ENCODE measurements at places on chromosomes 11 and 22.

DNA sequence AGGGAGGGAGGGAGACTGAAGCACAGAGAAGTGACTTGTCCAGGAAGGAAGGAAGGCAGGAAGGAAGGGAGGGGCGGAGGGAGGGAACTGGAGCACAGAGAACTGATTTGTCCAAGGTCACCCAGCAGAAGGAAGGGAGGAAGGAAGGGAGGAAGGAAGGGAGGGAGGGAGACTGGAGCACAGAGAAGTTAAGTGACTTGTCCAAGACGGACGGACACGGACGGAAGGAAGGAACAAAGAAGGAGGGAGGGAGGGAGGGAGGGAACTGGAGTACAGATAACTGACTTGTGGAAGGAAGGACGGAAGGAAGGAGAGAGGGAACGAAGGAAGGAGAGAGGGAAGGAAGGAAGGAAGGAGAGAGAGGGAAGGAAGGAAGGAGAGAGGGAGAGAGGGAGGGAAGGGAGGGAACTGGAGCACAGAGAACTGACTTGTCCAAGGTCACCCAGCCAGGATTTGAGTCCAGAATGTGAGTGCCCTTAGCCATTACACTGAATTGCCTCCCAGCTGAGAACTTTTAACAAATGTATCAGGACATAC, 1.5 kb downstream of the SLC35F2 start:
- no peak for DNase-seq

- DNase-seq: peak; percentile 2
These were observed 79.9 kb downstream of the WNT7B start for GRCh38 chr22:45896964-45897538.

DNA sequence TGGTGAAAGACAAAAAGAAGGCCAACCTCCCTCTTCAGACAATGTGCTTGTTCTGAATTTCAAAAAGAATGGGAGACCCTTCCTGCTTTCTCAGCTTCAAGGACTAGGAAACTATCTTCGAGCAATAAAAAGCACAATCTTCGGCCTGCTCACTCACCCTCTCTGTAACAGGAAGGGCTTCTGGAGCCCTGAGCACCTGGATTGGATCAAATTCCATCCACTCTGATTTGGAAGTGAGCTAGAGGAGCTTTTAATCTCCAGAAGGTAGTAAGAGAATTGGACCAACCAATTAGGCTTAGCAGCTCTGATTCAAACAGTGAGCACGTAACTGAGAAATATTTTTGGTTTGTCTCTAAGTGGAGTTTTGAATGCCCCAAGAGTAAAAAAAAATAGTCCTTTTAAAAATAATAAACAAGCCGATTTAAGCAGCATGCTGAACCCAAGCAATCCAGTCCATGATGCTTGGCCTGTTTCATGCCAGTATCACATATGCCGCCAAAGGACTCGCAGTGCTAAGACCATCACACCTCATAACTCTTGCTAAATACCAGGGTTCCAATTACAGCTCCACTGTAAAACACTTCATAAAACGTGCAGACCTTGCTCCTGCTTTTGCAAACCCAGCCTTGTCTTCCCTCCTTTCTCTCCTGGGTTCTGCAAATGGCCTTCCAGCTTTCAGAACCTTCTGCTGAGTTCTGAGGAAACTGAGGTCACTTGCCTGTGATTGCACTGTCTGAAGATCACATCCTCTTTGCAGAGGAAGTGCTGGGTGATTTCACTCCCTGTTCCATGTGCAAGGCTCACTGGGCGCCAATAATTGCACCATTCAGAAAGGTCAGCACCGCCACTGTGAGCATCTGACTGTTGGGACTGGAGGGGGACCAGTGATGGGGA, 74.4 kb downstream of the SLC1A2 start:
- DNase-seq: no peak

DNA sequence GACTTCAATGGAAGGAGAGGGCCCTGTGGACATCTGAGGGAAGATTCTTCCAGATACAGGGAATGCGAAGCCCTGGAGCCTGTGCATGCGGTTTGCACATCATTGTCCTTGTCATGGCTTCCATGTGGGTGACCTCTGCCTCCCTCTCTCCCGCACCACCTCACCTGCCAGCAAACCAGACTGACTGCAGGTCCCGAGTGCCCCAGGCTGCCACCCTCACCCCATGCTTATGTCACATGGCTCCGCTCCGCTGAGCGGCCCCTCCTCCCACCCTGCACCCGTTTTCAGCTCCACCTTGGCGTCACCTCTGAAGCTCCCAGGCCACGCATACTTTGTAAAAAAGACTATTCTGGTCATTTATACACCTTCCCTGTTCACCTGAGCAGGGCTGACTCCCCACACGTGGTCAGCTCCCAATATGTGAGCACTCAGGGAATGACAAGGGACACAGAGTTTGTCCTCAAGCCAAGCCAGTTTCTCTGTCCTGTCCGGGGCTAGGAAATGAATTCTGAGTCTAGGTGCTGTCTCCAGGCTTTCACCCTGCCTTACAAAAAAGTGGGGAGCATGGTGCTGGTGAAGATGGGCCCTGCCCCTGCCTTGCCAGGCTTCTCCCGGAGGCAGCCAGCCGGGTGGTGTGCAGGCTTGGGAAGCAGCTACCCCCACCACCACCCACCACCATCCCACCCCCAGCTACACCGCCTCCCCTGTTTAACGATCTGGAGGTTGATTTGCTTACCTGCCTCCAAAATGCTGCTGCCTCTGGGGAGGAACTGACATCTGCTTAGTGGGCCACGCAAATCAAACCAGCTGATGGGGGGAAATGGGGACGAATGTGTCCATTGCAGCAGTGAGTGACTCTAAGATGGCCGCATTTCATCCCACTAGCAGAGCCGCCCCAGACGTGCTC, 32.7 kb downstream of the FAM83F start:
- no peak for DNase-seq

DNA sequence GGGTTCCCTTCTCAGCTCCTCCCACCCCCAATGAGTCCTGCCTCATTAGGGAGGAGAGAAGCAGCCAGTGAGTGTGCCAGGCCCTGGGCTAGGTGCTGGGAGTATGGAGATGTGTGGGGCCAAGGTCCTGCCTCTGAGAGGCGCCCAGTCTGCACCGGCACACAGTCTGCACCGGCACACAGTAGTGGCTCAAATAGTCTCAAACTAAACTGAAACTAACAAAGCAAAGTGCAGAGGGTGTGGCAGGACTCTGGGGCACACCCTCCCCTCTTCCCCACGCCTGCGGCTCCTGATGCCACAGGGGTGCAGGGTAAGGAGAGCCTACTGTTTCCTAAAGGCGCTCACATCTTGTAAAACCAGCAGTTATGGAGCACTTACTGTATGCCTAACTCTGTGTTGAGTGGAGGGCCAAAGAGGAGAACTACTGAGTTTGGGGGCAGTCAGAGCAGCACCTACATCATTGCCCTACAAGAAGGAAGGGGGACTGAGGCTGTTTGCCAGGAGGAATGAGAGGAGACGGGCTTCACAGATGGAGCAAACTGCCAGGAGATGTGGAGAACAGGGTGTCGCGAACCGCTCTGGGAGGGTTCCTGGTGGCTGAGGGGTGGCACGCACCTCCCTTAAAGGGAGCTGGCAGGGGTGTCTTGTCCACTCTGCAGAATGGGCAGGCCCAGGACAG, 939 bp upstream of the SH3BP1 start:
- no peak for DNase-seq

- no peak for DNase-seq
These were observed 56.6 kb upstream of the KIRREL3 start for GRCh38 chr11:127057126-127057525.

- peak; percentile 49 for DNase-seq
These were observed 599 bp downstream of the SIK3 start for GRCh38 chr11:117097389-117098268.

- no peak for DNase-seq
These were observed 34.0 kb downstream of the AMPD3 start for GRCh38 chr11:10488934-10489691.

DNA sequence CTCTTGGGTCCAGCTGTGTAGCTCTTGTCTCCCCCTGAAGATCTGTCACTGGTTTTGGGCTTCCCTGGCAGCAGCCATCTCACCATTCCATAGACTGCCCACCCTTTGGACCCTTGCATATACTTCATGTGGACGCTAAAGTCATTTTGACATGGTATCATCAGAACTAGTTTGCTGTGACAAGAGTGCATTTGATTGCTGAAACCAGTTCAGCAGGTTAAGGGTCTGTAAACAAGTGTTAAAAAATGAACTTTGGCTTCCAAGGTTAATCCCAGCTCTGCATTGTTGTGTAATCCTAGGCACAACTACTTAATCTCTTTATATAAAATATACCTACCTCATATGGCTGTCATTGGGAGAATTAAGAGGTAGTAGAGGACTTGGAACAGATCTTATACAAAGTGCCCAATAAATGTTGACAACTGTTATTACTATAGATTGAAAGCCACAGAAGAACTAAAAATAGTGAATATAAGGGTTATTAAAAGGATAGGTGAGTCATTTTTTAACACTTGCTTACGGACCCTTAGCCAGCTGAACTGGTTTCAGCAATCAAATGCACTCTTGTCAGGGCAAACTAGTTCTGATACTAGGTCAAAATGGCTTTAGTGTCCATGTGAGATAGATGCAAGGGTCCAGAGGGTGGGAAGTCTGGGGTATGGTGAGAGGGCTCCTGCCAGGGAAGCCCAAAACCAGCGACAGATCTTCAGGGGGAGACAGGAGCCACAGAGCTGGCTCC, 29.4 kb downstream of the CCDC90B start:
- DNase-seq: no peak

DNA sequence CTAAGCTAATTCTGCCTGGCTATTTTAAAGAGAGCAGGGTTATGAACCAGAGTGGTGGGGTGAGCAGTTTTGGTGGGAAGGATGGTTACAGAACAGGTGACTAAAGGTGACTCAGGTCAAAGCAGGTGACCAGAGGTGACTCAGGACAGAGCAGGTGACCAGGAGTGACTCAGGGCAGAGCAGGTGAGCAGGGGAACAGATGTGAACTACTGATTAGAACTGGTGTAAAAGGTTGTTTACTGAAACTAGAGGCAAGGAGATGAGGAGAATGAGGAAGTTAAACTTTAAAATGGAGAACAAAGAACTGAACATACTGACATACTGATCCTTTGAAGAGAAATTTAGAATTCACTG, 15.4 kb upstream of the HYLS1 start:
- DNase-seq: no peak

- DNase-seq: no peak
These were observed 183.2 kb downstream of the MSANTD4 start for GRCh38 chr11:105838668-105839384.

- no peak for DNase-seq
These were observed 34.5 kb downstream of the TENM4 start for GRCh38 chr11:79406376-79406775.

DNA sequence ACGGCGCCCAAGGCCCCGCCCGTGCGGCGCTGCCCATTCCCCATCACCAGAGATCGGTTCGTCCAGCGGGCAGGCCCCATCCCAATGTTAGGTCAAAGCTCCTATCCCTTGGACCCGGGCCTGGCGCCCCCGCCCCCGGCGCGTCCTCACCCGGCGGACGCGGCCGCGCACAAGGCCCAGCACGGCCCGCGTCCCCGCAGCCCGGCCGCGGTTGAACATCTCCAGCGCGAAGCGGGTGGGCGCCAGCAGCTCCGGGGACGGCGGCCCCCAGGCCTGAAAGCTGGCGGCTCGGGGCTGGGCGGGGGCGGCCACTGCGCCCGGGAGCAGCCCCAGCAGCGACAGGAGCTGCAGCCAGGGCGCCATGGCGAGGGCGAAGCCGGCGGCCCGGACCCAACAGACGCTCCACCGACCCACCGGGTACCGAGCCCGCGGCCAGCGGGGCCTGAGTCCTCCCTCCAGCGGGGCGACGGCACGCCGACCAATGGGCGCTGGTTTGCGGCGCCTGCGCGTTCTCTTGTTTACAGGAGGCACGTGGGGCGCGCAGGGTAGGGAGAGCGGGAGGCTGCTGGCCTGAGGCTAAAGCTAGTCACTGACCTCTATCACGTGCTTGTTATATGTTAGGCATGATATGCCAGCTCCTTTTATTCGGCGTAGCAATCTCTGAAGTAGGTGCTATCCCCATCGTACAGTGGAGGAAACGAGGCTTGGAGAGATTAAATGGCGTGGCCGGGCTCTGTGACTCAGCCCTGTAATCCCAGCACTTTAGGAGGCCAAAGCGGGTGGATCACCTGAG, at the start of gene CTSF:
Gene CTSF, minus strand, starts transcription at position 483 of the 793 bp plus-strand sequence. Its CDS starts 120 bp downstream, at position 363.
- DNase-seq: peak; percentile 93

DNA sequence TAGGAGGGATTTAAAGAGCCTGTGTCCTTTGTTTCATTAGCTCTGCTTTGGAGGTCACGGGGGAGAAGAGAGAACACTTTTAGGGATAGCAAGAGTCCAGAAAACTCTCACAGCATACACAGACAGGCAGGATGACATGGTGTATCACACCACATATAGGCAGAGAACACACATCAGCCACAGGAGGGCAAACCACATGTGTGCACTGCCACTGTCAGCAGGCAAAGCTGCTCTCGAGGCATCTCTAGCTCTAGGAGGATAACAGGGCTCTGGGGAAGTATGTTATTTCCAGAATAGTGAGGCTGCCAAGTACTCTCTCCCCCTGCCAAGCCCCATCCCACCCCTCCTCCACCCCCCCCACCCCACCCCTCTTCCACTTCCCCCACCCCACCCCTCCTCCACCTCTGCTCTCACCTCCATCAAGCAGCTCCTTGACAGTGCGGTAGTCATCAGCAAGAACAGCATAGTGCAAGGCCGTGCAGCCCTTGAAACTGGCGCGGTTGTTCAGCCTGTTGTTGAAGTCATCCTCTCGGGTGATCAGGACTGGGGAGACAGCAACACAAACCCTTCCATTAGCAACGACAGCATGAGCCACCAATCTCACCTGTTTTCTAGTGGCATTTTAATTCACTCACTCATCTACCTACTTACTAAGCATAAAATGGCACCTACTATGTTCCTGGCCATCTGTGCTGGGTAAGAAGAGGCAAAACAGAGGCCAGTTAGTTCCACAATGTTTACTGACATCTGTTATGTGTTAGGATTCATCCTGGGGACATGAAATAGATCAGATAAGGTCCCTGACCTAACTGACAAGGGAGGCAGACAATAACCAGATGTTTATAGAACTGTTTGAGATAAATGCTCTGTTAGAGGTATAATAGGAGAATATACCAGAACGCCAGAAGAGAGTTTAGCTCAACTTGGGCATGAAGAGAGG, 75.6 kb downstream of the CLPB start:
- no peak for DNase-seq

- no peak for DNase-seq
These were observed 10.0 kb upstream of the ANKRD13D start for GRCh38 chr11:67278939-67279588.

GRCh38 chr11:91872243-91872642, 352.4 kb upstream of the FAT3 start:
- no peak for DNase-seq

- DNase-seq: no peak
These were observed 20.8 kb downstream of the YPEL1 start for GRCh38 chr22:21714786-21715185.
